ENCODE measurements at places on chromosomes 4 and X.

GRCh38 chrX:108795240-108795639, 58.9 kb upstream of the IRS4 start:
- no peak for DNase-seq

GRCh38 chrX:135477576-135477975, 42.9 kb upstream of the INTS6L start:
- DNase-seq, result peak; percentile 80

- no peak for DNase-seq
These were observed 36.8 kb upstream of the VBP1 start for GRCh38 chrX:155179346-155179997.

DNA sequence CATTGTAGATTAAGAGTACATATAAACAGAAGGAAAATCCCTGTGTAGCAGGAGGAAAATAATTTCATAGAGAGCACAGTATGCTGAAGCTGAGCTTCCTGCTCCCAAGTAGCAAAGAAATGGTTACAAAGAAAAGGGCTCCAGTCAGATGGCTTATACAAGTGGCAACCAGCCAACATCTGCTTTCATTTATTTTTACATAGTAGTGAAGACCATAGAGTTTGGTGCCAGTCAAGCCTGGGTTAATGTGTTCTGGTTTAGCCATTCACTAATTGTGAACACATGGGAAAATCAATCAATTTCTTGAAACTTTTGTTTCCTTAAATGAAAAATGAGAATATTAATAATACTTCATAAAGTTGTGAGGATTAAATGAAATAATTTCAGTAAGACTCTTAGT, 111.3 kb upstream of the ELOVL6 start:
- no peak for DNase-seq

DNA sequence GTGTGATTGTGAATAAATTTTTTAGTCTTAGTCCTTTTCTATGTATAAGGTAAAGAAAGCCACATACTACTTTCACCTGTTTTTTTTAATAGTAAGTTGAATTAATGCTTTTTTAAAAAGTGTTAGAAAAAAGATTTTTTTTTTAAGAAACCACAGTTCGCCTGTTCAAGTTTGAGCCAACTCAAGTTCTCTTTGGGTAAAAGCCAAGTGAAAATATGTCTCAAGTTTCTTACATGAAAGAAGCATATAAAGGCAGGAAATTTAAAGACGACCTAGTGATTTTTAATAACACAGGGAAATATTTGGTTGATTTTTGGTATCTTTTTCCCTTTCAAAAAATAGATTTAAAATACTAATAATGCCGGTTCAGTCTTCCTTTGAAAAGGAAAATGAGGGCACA, 369.9 kb upstream of the NR3C2 start:
- no peak for DNase-seq

- DNase-seq, result no peak
These were observed 90.5 kb downstream of the ELOVL6 start for GRCh38 chr4:110107866-110108265.

- DNase-seq, result no peak
These were observed 38.9 kb downstream of the PDHA1 start for GRCh38 chrX:19382555-19383145.

DNA sequence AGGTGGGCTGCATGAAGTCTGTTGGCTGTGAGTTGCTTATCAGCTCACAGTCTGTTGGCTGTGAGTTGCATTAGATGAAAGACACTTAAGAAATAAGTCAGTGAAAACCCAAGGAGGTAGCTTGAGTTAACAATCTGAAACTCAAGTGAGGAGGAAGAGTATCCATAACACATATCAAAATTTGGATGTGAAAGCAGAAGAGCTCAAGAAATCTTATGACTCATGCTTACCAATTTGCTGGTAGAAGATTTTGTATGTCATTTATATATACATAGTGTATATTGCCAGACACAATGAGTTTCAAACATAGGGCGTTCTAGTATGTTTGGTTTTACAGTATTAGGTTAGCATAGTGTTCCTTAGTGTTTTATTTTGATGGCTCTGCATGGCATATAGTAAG, 107.4 kb downstream of the DDIT4L start:
- no peak for DNase-seq

- no peak for DNase-seq
These were observed 32.6 kb upstream of the FAM241A start for GRCh38 chr4:112112590-112113170.

DNA sequence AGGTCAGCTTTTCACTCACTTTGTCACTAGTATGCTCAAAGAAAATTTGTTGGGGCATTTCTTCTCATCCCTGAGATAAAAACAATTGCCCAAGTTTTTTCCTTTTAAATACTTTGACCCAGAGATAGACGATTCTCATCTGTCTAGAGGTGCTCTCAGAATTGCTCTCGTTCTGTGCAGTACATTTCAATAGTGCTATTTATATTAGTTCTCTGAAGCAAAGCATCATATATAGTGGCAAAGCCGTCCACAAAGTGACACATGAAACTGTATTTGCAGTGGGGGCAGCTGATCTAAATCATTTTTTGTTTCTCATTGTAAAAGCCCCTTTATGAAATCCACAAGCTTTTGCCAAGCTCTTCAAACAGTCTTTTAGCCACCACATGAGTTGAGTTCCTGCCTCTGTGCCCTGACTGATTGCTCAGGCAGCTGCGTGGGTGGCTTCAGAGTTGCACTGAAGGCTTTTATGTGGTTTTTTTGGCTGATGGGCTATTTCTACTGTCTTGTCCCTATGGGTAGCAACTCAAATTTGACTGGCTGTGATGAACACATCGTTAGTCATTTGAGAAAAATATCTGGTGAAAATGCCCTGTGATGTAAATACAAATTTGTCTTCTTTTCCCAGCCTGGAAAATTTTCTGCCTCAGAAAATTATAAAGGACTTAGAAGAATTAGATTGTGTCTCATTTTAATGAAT, 119.1 kb upstream of the OTUD4 start:
- no peak for DNase-seq

GRCh38 chr4:62618042-62618441, 1417.9 kb downstream of the ADGRL3 start:
- DNase-seq, result no peak

GRCh38 chr4:186839122-186840037, 115.7 kb upstream of the FAT1 start:
- DNase-seq, result no peak

- DNase-seq, result no peak
These were observed 53.3 kb downstream of the NBDY start for GRCh38 chrX:56782352-56782751.

- no peak for DNase-seq
These were observed 626.3 kb upstream of the INTU start for GRCh38 chr4:127006446-127006877.

GRCh38 chr4:106618956-106619355, 250.4 kb upstream of the GIMD1 start:
- no peak for DNase-seq

DNA sequence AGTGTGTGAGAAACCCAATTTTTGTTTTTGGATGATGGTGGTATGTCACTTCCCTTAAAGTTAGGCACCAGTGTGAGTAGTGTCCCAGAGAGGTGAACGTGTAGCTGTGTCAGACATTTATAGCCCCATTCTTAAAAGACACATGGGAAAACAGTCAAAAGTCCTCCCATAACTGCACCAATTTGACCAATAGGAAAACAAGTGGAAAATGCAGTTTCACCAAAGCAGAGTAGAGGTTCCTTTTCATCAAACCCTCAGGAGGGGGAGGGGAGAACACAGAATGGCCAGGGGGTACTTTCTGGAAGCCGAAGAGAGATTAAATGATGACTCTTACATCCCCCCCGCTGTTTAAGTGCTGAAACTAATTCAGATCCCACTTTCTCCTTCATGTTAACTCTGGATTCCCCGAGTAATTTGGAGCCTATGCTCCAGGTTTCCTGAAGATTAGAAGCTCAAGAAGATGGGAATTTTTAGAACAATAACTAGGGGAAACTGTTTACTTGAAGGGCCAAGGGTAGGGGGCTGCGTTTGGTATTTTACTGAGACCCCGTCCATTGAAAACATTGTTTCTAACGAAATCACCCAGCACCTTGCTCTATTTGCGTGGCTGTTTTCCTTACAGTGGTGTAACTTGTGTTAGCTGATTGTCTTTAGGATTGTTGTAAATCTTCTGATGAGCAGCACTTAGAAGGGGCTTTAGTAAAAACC, 2.1 kb upstream of the LEF1 start:
- no peak for DNase-seq

DNA sequence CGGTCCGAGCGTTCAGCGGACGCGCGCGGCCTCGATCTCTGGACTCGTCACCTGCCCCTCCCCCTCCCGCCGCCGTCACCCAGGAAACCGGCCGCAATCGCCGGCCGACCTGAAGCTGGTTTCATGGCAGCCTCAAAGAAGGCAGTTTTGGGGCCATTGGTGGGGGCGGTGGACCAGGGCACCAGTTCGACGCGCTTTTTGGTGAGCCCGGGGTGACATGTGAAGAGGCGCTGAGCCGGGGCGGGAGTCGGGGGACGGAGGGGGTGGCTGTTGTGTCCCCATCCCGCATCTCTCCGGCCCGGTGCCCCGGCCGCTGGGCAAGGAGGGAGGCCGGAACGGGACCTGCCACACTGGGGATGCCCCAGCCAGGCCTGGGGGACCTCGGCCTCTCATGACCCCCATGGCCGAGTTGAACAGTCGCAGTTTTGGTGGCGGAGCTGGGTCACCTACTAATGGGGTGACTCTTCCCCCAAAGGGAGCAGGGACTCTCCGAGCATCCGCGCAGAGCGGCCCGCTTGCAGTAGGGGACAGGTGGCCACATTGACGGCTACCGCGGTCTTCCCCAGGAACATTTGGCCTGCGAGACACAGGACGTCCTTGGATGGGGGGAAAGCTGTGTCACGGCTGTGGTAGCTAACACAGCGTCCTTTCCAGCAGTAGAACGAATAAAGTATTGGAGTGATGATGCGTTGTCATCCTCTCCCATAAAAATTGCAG, at the start of gene GK:
GK (plus strand) TSS at position 9 of the 717 bp plus-strand sequence; CDS start at position 124, 115 bp downstream.
- peak; percentile 5 for DNase-seq

- peak; percentile 36 for DNase-seq
These were observed 139.1 kb upstream of the ZIC3 start for GRCh38 chrX:137426695-137427425.

- peak; percentile 75 for DNase-seq
These were observed 27.4 kb downstream of the CBLL2 start for GRCh38 chrX:22300130-22300529.

DNA sequence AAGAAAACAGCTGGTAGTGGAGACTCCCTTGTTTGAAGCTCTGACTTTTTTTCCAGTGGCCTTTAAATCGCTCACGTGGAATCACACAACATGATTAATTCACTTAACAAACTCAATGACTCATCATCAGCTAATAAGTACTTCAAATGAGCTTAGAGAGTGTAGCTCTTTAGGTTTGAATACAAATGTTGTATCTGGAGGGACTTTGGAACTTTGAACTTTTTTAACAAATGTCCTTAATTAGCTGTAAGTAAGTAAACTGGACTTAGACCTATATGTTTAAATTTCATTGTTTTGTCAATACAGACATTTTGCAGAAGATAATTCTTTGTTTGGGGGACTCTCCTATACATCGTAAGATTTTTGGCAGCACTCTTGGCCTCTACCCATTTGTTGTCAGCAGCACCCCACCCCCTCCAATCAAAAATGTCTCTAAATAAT, 581.1 kb downstream of the SPRY1 start:
- DNase-seq, result no peak

- DNase-seq, result no peak
These were observed 107.1 kb upstream of the C1GALT1C1 start for GRCh38 chrX:120736989-120737388.

GRCh38 chr4:24668956-24669355, 84.6 kb upstream of the DHX15 start:
- DNase-seq, result peak; percentile 26

GRCh38 chr4:6229671-6230501, 29.5 kb upstream of the JAKMIP1 start:
- no peak for DNase-seq

- no peak for DNase-seq
These were observed 3.4 kb downstream of the ARX start for GRCh38 chrX:25012433-25012735.

DNA sequence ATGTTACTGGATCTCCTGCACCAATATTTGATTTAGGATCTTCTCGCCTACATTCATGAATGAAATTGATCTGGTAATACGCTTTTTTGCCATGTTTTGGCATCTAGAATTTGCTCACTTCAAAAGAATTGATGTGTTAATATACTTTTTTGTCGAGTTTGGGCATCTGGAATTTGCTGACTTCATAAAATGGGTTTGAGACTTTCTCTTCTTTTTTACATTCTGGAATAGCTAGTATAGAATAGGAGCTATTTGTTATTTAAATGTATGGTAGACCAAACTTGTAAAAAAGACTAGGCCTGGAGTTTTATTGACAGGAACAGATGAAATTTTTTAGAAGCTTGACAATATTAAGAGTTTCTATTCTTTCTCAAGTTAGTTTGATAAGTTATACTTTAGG, 404.9 kb upstream of the TENM3 start:
- no peak for DNase-seq

GRCh38 chr4:154120006-154120676, 331.3 kb upstream of the SFRP2 start:
- DNase-seq, result no peak

GRCh38 chr4:109077505-109077904, 225.0 kb downstream of the COL25A1 start:
- DNase-seq, result no peak

DNA sequence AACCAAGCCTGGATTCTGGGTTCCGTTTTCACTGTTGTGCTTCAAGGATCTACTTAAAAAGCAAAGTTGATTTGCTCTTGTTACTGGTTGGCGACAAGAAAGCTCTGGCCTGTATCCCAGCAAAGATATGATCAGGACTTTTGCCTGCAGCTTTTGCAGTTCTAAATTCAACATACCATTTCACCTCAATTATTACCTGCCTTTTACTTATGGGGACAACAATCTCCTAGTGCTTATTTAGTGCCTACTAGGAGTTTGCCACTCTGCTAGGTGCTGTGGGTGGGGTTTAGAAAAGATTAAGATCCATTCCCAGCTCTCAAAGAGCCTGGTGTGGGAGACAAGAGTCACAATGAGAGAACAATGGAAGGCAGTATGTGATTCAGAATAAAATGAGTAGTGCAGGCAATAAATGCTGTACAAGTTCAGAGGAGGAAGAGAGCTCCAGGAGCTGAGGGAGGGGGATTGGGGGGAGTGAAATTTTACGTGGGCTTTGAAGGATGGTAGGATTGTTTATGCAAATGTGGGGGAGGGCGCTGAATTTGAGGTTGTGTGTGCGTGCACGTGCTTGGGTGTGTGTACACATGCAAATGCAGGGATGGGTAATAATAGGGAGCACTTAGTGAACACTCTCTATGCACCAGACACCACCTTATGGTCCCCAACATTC, 5.0 kb upstream of the TMEM164 start:
- DNase-seq, result no peak

- DNase-seq, result no peak
These were observed 258.6 kb downstream of the ADAM29 start for GRCh38 chr4:175176710-175177109.

DNA sequence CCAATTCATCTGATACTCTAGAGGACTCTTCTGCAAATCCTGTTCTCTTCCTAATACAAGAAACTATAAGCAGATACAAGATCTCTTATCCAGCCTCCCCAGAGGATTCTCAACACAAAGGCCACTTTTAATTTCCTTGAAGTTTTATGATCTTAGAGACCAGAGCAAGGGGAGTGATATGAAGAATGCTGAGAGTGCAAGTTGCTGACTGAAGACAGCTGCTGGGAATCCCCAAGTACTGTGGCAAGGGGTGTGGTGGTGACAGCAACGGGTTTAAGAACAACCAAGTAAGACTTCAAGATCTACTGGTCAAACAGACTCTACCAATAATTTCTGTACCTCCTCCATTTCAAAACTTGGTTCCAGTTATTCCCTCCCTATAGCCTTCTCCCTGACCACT, 7.0 kb downstream of the AMMECR1 start:
- no peak for DNase-seq
